Stimulated activated naive B cell treated with anti-CD40 and anti-IgM and Interleukin-4, amounts not matched to agents 10 μg/mL and 1 μg/mL and 100 μg/mL, for 72 hours (primary cell): ENCODE measurements at places on chromosomes 2 and 18.

DNA sequence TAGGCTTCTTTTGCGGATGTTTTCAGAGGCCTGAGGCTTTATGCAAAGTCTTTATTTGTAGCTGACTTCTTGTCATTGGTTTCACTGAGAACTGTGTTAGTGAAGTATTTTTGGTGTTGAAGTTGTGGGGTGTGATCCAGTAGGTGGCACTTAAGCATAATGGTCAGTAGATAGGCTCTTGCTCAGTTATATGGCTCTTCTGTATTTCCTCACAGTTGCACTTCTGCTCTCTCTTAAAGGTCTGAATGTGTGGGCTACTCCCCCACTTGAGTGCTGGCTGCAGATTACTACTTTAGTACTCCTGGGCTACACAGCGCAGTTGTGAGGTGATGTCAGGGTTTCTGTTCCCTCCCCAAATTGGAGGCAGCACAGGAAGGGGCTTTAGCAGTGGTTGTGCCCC, 133.8 kb upstream of the SCN7A start:
- DNase-seq = no peak

DNA sequence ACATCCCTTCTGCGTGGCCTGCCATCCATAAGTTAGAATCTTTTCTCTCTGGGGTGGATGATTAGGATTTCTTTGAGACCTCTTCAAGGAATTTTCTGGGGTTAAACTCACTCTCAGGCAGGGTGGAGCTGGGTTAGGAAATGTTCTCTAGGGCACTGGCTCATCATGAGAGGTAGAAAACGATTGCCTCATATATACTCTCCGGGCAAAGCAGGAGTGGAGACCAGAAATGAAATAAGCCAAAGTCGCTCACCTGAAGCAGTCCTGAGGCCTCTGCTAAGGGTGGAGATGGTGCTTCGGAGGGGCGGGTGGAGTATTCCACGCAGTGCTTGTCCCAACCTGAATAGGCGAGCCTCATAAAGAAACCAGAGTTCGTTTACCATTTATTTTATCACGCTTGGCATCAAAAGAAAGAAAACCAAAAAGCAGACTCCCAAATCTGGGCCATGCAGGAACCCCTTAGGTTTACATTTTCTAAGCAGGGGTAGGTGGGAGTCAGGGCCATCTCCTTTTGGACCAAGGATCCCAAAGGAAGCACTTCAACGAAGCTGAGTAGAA, 249.3 kb upstream of the MEIS1 start:
- no peak for DNase-seq

- no peak for DNase-seq
These were observed 4.5 kb upstream of the ATL2 start for GRCh38 chr2:38381381-38382143.

DNA sequence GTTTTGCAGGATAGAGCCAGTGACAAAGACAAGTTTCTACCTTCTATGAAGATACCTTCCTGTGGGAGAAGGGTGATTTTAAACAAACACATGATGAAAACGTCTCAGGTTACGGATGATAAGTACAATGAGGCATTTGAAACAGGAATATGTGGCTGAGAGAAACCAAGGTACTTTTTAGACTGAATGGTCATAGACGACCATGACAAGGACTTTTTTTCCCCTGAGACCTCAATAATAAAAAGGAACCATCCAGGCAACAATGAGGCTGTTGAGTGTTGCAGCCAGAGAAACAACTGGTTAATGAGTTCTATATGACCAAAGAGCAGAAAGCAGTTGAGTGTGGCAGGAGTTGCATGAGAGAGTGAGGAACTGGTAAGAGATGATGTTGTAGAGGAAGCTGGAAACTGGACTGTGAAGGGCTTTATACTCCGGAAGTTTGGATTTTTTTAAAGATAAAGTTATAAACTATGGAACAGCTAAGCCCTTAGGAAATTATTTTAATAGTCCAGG, 306.1 kb upstream of the CYRIA start:
- DNase-seq = no peak

- no peak for DNase-seq
These were observed 11.7 kb downstream of the CYP26B1 start for GRCh38 chr2:72135921-72136320.

GRCh38 chr2:65364986-65365733, 67.2 kb downstream of the SPRED2 start:
- DNase-seq = no peak

- no peak for DNase-seq
These were observed 124.1 kb upstream of the LGALSL start for GRCh38 chr2:64329848-64330247.

DNA sequence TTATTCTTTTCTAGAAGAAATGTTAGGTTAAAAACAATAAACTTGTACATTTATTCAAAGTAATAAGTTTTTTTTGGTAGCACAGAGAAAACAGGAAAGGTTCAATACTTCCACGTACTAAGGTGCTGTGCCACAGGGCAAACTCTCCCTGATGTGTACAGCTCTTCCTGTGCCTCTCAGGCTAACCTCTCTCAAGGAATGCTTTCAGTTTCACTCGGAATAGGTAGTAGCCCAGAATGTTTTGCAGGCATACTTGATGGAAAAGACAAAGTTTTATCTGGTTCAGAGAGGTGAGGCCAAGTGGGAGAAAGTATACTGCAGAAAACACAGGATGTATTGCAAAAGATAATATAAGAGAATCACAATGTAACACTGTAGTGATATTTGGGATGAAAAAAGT, 171.0 kb upstream of the ZFP36L2 start:
- DNase-seq = no peak

- no peak for DNase-seq
These were observed 61.0 kb downstream of the SPP2 start for GRCh38 chr2:234111523-234111922.

DNA sequence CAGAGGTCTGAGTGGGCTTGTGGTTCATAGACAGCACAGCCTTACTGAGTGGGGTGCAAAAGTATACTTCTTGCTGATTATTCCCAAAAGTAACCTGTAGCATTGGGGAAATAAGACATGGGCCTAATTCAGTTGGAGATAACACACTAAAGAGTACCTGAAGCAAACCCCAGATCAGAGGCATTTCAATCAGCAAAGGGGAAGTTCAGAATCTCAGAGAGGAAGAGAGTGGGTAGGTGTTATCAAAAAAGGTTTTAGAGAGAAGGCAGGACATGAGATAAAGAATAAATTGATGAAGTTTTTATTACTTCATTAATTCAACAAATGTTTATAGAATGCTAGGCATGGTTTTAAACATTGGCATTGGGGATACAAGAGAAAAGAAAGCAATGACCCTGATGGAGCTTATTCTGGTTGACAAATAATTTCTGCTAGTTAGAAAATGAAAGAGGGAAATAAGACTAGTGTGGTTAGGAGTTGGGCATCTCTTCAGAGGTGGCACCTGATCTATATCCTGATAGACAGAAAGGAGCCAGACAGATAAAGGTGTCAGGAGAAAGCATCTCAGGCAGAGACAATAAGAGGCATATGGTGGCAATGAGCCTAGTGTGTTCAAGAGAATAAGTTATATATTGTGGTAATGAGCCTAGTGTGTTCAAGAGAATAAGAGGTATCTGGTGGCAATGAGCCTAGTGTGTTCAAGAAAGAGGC, 153.8 kb upstream of the SETBP1 start:
- DNase-seq = no peak

DNA sequence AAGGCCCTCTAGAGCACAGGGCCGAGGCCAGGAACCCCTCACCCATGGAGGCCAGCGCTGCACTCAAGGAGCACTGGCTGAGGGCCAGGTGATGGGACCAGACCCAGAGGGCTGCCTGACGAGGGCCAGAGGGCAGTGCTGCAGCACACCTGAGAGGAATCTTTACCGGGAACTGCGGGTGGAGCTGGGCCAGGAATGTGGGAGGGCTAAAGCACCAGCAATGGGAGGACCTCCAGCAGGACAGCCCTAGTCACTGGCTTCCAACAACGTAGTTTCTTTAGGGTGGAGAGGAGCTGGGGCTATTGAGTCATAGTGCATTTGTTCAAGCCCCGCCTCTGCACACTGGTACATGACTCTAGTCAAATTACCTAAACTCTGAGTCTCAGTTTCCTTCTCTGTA, 143.4 kb downstream of the TMEM17 start:
- DNase-seq = no peak

GRCh38 chr2:148907085-148907785, 32.2 kb downstream of the KIF5C start:
- no peak for DNase-seq

DNA sequence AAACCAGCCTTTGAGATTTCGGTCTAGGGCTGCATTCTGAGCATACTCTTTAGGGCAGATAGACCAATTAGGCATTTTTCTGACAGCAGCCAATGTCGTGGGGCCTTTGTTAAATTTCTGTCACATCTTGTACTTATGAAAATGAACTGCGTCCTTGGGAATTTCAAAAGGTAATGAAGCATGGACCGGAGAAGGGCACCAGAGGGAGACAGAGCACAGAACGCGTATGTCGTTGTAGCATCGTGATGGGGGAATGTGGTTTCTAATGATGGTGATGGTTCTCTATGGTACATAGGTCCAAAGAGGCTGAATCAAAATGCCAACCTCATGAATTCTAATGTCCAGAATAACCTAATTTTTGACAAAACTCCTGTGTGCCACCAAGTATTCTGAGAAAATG, 483.9 kb upstream of the CRIM1 start:
- no peak for DNase-seq

- no peak for DNase-seq
These were observed 117.6 kb upstream of the STK17B start for GRCh38 chr2:196289000-196289399.

- DNase-seq = no peak
These were observed 128.1 kb downstream of the EIPR1 start for GRCh38 chr2:3249476-3249962.

DNA sequence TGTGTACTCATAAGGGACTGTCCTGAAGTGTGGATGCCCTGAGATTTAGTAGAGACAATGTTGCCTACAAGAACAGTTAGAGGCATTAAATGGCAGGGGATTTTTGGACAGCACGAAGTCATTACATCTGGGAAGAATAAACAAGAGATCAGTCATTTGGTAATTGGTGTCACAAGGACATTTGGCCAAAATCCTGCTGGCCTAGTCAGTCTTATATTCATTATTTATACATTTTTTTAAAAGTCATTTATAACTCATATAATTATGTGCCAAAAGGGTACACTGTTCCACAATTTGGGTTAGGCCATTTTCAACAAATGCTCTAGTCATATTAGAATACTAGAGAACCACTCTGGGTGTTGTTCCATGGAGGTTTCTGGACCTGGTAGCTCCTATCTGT, 104.7 kb downstream of the LRATD1 start:
- no peak for DNase-seq

GRCh38 chr2:20145497-20146193, 79.3 kb downstream of the SDC1 start:
- DNase-seq = no peak

DNA sequence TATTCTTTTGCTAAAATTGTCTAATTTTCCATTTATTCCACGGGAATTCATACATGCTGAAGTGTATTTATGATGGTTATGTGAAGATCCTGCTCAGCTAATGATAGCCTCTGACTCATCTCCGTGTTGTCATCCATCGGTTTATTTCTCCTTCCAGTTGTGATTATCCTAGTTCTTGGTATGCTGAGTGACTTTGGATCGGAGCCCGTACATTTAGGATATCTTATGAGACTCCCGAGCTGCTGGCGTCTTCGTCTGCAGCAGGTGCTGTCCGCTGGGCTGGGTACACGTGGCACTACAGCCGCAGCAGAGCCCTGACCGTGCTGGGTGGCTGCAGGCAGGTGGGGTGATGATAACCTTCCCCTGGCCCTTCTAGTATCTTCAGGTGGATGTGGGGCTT, 40.1 kb upstream of the GALR1 start:
- DNase-seq = no peak

GRCh38 chr18:31041271-31042083, 1.1 kb downstream of the DSC3 start:
- no peak for DNase-seq

DNA sequence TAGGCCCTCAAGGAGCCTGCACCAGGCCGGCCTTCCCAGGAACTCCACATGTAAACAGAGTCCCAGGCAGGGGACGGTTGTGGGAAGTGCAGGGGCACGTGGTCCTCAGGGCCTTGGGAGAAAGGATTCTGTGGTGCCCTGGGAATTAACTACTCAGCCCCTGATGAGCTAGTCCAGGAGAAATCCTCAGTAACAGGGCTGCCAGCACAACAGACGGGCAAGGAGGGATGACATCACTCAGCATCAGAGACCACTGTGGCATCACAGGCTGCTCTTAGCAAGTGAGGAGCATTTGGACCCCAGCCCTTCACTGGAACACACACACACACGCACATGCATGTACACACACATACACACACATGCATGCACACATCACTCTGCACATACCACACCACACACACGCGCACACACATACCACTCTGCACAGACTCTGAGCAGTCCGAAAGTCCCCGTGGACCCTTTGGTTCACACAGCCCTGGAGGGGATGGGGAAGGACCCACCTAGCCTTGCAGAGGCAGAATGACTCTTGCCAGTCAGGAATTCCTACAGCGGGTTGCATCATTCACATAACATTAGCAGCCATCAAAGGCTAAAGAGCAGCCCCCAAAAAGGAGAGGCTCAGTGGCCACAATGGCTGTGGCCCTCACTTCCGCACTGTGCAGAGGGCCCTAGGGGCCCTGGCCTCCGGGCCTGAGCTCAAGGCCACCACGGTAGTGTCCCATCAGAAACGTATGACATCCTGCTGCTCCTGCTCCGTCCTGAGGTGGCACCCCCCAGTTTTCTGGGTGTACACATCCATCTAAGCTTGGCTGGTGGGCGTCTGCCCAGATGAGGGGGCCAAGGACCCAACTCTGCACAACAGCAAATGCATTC, 1.9 kb upstream of the NMUR1 start:
- DNase-seq = no peak

DNA sequence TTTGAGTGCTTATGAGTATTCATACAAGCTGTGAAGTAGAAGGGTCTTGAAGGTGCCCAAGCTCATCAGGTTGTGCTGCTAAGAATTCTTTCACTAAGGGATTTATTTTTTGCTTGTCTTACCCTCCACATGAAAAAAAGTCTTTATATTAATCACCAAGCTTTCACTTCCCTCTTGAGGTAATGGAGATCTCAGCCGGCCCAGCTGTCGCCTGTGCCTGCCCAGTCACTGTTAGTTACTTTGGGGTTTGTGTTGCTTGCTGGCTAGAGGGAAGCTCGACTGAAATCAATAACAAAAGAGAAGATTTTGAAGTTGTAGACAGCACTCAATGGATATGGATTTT, 21.9 kb downstream of the MC2R start:
- peak; percentile 40 for DNase-seq

GRCh38 chr2:31764169-31764568, 183.4 kb upstream of the SRD5A2 start:
- no peak for DNase-seq

GRCh38 chr2:11446733-11447248, 19.2 kb downstream of the E2F6 start:
- DNase-seq = peak; percentile 28

GRCh38 chr2:134169788-134170187, 84.1 kb upstream of the MGAT5 start:
- no peak for DNase-seq

- no peak for DNase-seq
These were observed 19.5 kb upstream of the HNRNPLL start for GRCh38 chr2:38622210-38622609.
